CD14-positive monocyte (primary cell): ENCODE measurements at places on chromosomes 5 and 9.

DNA sequence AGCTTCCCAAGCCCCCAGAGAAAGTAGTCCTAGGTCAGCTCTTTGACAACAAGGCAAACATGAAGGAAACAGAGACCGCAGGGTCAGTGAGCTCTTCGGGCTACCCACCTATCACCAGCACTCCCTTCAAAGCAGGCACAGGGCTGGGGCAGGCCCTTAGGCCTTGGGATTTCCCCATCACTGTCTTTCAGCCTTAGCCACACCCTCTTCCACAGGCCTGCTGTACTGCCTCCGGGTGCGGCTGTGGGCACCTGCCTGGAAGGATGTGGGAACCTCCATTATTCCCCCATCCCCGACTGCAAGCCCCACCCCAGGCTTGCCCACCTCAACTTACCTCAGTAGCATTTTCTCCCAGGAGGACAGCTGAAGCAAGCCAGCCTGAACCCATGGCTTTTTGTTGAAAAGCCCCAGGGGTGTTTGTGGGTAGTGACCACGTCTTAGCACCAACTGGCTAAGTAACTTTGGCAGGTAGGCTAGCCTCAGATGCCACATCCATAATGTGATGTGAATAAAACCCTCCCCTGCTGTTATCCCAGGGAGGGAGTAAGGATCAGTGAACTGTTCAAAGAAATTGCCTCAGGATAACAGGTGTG is 100.2 kb downstream of the PIK3R1 start:
- no peak overlapping the region for H3K4me3 ChIP-seq
- H3K36me3 ChIP-seq: no peaks in the 10 kb centered on the region
- H3K4me1 ChIP-seq: peaks cover 6% of the 10 kb centered on the region
- no peaks in the 10 kb centered on the region for H3K27me3 ChIP-seq
- DNase-seq: peak; percentile 34

DNA sequence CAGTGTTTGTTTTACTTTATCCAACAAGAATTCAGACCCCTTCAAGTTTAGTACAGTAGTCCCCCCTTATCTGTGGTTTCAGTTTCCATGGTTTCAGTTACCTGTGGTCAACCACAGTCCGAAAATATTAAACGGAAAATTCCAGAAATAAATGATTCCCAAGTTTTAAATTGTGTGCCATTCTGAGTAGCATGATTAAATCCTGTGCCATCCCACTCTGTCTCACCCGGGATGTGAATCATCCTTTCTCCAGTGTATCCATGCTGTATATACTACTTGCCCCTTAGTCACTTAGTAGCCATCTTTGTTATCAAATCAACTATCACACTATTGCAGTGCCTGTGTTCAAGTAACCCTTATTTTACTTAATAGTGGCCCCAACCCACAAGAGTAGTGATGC is 153.8 kb upstream of the RASA1 start:
- peaks cover 9% of the 10 kb centered on the region for H3K4me1 ChIP-seq
- H3K27me3 ChIP-seq: no peaks in the 10 kb centered on the region
- no peak overlapping the region for H3K27ac ChIP-seq
- DNase-seq: no peak

DNA sequence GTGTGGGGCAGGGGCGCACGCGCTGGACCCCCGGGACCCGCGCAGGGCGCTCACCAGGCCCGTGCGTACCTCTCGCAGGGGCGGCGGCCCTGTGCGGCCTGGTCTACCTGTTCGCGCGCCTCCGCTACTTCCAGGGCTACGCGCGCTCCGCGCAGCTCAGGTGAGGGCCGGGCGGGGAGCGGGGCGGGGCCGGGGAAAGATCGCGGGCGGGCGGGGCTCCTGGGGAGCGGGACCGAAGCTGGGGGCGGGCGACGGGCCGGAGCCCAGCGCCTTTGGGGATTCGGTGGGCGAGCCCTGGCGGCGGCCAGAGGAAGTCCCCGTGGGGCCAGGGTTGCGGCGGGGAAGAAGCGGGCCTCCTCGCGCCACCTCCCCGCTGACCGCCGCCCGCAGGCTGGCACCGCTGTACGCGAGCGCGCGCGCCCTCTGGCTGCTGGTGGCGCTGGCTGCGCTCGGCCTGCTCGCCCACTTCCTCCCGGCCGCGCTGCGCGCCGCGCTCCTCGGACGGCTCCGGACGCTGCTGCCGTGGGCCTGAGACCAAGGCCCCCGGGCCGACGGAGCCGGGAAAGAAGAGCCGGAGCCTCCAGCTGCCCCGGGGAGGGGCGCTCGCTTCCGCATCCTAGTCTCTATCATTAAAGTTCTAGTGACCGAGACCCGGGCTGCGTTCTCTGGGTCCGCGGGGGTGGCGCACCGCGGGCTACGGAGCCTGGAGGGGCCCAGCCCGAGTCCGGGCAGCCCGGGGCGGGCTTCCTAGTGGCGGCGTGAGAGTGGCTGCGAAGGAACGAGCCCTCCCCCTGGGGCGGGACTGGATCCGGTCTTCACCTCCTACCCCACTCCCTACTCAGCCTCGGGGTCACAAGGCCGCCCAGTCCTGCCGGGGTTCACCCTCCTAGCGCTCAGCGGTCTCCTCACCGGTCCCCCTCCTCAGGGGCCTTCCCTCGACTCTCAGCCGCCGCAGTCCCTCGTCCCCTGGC is 2.4 kb downstream of the LTC4S start:
- H3K27ac ChIP-seq: no peak overlapping the region
- peak; percentile 89 for DNase-seq
- H3K27me3 ChIP-seq: no peaks in the 10 kb centered on the region
- peaks cover 52% of the 10 kb centered on the region for H3K4me1 ChIP-seq
- H3K36me3 ChIP-seq: peaks cover 45% of the 10 kb centered on the region
- peak overlapping the region; percentile 74 for H3K4me3 ChIP-seq

- peaks cover 7% of the 10 kb centered on the region for H3K4me1 ChIP-seq
- H3K27ac ChIP-seq: peak overlapping the region; percentile 38
- no peak for DNase-seq
- no peaks in the 10 kb centered on the region for H3K36me3 ChIP-seq
Observed at GRCh38 chr5:131758520-131758900, 38.3 kb downstream of the FNIP1 start.

- no peak for DNase-seq
- no peaks in the 10 kb centered on the region for H3K36me3 ChIP-seq
- no peaks in the 10 kb centered on the region for H3K27me3 ChIP-seq
- H3K4me1 ChIP-seq: no peaks in the 10 kb centered on the region
- no peak overlapping the region for H3K27ac ChIP-seq
Observed at GRCh38 chr9:86713970-86714369, 233.3 kb downstream of the GAS1 start.

DNA sequence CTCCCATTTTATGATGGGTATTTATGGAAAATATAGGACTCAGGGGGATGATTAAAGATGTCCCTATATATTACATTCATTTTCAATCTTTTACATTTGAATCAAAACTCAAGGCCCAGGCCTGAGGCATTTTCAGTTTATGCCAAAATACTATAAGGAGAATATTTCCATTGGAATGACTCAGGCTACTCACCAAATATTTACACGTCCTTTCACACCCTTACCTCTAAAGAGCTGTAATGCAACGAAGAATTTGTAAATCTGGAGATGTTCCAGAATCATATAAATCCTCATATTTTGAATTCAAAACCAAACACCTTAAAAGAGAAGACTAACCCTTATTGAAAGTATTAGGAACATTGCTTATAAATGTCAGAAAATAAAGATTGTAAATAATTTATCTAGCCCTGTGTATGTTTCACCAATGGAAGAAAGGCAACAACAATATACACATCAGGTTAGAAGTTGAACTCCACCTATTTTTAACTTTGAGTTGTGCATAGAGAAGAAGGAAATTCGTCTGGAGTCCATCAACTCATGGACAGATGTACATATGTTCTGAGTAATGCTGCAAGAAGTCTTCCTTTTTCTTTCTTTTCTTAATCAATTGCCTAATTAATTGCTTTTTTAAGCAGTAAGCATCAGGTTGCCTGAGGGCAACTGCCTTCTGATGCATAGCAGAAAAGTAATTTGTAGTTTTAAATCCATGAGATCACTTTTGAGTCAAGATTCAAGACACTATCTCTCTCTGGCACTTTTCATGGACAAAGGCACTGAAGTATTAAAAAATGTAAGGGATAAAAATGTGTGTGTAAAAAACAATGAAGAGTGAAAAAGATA is 579.3 kb upstream of the RGMB start:
- no peaks in the 10 kb centered on the region for H3K36me3 ChIP-seq
- H3K4me1 ChIP-seq: no peaks in the 10 kb centered on the region

GRCh38 chr9:117302487-117302886 is 112.4 kb downstream of the ASTN2 start:
- no peak for DNase-seq
- no peaks in the 10 kb centered on the region for H3K27me3 ChIP-seq
- no peak overlapping the region for H3K4me3 ChIP-seq

GRCh38 chr9:35603506-35603985 is 1.5 kb upstream of the TESK1 start:
- peaks cover 13% of the 10 kb centered on the region for H3K36me3 ChIP-seq
- H3K27ac ChIP-seq: peak overlapping the region; percentile 90
- H3K4me1 ChIP-seq: peaks cover 42% of the 10 kb centered on the region
- no peaks in the 10 kb centered on the region for H3K27me3 ChIP-seq

DNA sequence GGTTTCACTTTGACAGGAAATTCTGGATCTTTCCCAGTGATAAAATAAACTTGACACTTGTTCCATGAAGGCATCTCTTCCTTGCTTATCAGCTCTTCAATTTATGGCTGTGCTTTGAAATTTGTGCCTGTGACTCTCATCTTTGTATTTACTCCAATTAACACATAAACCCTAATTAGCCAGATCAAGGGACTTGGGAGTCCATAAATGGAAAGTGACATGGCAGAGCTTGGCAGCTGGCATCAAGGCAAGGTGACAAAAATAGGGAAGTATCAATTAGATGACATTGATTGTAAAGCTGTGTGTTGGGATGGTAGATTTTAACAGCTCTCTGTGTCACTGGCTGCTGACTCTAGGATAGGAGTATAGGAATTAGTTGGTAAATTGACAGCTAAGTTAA is 133.9 kb downstream of the PBX3 start:
- no peaks in the 10 kb centered on the region for H3K36me3 ChIP-seq
- H3K4me3 ChIP-seq: no peak overlapping the region
- no peak overlapping the region for H3K27ac ChIP-seq

DNA sequence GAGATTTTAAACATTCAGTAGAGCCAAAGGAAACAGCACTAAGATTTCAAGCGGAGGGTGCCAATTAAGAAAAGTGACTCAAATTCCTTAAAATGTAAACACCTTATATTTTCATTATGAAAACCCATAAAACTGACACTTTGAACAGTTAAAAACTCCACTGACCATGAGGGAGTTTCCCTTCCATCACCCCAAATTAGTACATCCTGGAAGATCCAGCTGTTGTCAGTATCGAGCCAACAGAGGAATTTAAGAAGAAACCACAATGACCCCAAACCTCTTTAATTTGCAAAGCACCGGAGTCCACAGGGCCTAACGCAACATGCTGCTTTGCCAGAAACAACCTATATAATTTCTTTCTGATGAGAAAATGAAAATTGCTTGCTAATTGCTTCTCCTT is 41.3 kb downstream of the ROR2 start:
- DNase-seq: no peak
- H3K4me3 ChIP-seq: no peak overlapping the region
- H3K27me3 ChIP-seq: no peaks in the 10 kb centered on the region
- no peak overlapping the region for H3K27ac ChIP-seq

DNA sequence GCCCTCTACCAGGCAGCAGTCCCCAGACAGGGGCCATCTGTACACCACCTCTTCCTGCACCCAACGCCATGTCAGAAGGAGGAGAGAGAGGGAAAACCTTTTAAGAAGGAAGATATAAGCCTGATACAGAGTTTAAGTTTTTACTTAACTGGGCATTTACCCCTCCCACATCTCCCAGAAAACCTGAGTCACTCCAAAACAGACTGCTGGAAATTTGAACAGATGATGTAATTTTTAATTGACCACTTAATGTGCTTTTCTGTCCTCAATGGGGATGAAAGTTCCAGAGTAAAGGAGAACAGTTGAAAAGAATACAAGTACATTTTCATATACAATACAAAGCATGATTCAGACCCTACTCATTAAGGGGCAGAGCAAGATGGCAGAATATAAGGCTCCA is 63.9 kb downstream of the TTC39B start:
- no peaks in the 10 kb centered on the region for H3K27me3 ChIP-seq
- H3K36me3 ChIP-seq: no peaks in the 10 kb centered on the region
- no peak overlapping the region for H3K27ac ChIP-seq
- H3K4me3 ChIP-seq: no peak overlapping the region

DNA sequence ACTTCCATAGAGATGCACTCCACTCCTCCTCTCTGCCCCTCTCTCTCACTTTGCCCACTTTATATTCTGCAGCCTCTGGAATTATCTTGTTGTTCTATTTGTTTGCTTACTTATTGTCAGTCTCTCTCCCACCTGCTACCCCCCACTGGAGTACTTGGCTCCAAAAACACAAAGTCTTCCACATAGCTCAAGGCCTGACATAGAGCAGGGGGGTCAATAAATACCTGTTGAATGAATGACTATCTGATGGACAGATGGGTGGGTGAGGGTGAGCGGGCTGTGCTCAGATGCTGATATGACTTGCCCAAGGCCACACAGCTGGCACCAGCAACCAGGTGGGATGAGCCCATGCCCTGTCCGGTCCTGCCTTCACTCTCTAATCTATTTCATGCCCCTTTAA is 13.4 kb upstream of the UNC5A start:
- H3K4me1 ChIP-seq: no peaks in the 10 kb centered on the region
- no peak overlapping the region for H3K4me3 ChIP-seq
- no peak overlapping the region for H3K27ac ChIP-seq
- DNase-seq: no peak
- H3K36me3 ChIP-seq: no peaks in the 10 kb centered on the region
- peaks cover 9% of the 10 kb centered on the region for H3K27me3 ChIP-seq

GRCh38 chr9:104915049-104915448 is 12.9 kb downstream of the ABCA1 start:
- peaks cover 32% of the 10 kb centered on the region for H3K4me1 ChIP-seq
- no peak overlapping the region for H3K4me3 ChIP-seq
- no peaks in the 10 kb centered on the region for H3K27me3 ChIP-seq
- H3K36me3 ChIP-seq: no peaks in the 10 kb centered on the region

DNA sequence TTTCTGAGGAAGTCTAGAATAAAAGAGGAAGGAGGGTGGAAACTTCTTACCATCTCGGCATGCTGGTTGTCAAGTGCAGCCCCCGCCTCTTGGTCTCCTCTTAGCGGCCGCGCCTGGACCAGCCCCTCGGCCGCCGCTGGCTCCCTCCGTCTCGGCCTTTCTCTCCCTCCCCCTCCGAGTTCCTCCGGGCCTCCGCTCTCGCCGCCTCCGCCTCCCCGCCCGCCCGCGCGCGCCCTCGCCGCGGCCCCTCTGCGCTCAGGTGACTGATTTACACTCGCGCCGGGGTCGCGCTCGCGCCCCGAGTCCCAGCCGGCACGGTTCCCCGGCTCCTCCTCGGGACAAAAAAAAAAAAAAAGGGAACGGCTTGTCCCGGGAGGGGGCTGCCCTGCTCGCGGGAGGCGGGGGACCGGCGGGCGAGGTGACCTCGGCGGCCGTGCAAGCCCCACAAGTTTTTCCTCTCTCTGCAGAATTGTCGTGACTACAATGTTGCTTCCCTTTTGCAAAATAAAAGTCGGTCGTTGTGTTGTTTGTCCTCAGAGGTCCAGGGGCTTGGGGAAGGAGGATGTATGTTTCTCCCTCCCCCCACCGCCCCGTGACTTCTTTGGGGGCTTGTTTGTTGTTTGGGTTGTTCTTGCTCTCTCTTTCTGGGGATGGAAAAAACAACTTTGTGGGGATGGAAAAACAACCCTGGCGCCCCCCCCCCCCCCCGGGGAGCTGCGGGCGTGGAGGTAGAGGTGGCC is at the start of gene BNC2:
Gene BNC2 (minus strand): TSS at position 75 of the 740 bp plus-strand sequence. CDS start 22 bp downstream, at position 53.
- peak; percentile 40 for DNase-seq
- peaks cover 28% of the 10 kb centered on the region for H3K4me1 ChIP-seq
- H3K4me3 ChIP-seq: peak within 1 kb of the TSS; percentile 33
- no peak within 1 kb of the TSS for H3K27ac ChIP-seq
- peaks cover 45% of the 10 kb centered on the region for H3K27me3 ChIP-seq
- H3K36me3 ChIP-seq: no peaks in the 10 kb centered on the region
